GF-D8 (cell line): ENCODE measurements at places on chromosomes 7 and 10.

- no peak for DNase-seq
Observed at GRCh38 chr7:123628829-123629228, 26.8 kb upstream of the LMOD2 start.

DNA sequence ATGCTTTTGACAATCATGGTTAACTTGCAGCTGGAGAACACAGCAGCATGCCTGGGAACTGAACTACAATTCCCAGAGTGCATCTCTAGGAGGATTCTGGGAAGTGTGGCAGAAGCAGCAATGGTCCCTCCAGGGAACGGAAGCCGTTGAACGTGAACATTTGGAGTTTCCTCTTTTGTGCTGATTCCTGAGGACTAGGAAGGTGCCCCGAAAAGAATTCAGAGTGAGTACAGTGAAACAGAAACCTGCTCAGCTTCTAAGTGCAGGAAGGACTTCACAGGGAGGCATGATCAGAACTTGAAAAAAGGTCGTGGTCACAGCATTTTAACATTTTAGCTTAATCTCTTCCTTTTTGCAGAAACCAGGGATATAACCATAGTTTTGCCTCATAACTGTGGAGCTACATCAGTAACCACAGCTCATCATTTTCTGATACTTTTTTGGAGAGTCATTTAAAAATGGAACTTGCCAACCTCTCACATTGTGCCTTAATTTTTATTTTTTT lies at the start of gene NUDT13:
TSS of gene NUDT13 (plus strand) at position 111 of the 505 bp plus-strand sequence. CDS start 3,911 bp downstream, outside the sequence.
- peak; percentile 70 for DNase-seq

DNA sequence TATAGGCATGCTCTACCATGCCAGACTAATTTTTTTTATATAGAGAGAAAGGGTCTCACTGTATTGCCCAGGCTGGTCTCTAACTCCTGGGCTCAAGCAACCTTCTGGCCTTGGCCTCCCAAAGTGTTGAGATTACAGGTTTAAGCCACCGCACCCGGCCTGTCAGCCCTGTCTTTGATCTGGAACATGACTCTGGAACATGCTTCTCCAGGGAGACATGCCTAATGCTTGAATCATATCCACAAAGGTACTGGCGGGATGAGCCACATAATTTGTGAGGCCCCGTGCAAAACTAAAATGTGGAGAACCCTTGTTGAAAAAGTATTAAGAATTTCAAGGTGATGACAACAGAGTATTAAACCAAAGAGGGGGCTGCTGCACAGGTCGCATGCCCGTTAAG lies 282.8 kb downstream of the ARHGAP12 start:
- DNase-seq, result no peak

DNA sequence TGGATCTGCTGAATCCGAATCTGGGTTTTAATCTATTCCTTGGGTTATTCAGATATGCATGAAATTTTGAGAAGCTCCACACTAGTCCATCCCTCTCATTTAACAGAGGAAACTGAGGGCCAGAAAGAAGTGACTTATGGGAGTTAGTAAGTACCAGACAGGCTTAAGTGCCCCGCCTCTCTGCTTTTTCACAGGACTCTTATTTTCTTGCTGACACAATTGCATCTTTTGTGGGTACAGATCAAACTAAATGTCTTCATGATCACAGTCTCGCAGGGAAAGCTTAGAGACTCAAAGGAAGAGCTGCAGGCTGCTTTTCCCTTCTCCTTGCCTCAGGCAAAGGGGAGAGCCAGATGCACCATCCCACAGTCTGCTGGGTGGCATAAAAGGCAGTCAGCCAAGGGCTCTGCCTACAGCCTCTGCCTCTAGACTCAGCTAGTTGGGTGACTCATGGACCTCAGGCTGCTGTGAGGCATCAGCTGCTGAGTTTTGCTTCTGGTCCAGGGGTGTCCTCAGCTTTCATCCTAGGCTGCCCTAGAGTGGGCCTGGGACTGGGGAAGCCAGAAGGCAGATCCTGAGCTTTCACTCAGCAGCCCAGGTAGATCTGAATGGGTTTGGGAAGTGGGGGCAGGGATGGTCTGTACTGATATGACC lies 11.6 kb downstream of the GOLGA7B start:
- DNase-seq, result no peak

GRCh38 chr7:158572000-158572828 lies 15.4 kb downstream of the PTPRN2 start:
- DNase-seq, result peak; percentile 22

DNA sequence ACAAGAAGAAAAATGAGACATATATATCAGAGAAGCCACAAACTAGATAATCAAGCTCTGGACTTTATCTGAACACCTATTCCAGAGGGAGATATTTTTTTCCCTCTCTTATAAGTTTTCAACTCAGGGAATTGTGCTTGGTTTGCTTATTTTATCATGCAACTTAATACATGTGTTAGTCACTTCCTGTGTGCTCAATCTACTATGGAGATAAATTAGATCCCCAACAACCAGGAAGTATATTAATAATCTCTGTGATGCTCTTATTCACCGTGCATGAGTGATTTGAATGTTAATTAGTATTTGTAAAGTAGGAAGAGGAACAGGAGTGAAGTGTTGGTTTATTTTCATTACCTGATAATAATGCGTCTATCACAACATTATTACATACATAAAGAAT lies 38.8 kb upstream of the ZNF365 start:
- no peak for DNase-seq

DNA sequence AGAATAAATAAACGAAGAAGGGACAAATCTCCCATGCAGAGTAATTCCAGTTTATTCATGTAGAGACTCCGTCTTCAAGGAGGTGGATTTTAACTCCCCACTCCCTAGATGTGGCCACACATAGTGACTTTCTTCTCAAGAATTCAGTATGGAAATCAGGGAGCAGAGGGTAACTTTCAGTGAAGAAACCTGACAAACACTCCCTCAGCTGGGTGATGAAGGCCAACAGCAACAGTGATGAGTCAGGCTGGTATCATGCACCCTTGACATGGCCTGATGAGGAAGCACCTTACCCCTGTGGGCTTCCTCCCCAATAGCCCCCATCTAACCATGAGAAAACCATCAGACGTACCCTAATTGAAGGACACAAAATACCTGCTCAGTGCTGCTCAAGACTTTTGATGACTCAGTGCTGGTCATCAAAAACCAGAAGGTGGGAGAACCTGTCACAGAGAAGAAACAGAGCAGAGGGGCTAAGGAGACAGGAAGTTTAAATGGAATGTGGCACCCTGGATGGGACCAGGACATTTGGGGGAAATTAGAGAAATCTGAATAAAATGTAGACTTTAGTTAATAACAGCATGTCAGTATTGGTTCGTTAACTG lies 50.6 kb downstream of the ADAMTS14 start:
- DNase-seq, result no peak

DNA sequence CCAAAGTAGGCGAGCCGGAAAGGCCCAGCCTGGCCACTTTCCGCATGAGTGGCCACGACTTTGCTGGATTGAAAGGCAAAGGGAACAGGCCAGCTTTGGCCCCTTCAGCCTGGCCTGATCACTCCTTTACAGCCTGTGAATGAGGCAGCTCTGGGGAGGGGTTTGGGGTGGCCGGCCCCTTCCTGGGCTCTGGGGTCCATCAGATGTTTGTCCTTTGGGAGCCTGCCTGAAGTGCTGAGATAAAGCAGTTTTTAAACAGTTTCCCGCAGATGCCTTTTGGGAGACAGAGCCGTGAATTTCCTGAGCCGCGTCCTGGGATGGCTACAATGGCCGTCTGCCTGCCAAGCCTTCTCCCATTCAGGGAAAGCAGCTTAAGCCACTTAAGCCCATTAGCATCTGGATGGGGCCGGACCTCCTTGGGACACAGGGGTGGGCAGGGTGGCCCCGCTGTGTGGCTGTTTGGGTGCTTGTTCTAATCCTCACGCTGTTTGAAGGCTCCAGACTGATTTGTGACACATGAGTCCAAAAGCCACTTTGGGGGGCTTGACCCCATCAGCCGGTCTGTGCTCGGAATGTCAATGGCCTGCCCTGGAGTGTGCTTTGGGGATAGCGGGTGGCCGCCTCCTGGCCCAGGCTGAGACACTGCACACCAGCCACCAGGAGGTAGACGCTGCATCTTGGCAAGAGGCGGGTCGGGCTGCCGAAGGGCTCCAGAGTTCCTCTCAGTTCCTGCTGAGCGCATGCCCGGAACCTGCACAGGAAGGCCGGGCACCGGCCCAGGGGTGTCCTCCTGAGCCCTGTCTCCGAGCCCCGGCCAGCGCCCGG lies 38.9 kb downstream of the NKX6-2 start:
- DNase-seq, result no peak

DNA sequence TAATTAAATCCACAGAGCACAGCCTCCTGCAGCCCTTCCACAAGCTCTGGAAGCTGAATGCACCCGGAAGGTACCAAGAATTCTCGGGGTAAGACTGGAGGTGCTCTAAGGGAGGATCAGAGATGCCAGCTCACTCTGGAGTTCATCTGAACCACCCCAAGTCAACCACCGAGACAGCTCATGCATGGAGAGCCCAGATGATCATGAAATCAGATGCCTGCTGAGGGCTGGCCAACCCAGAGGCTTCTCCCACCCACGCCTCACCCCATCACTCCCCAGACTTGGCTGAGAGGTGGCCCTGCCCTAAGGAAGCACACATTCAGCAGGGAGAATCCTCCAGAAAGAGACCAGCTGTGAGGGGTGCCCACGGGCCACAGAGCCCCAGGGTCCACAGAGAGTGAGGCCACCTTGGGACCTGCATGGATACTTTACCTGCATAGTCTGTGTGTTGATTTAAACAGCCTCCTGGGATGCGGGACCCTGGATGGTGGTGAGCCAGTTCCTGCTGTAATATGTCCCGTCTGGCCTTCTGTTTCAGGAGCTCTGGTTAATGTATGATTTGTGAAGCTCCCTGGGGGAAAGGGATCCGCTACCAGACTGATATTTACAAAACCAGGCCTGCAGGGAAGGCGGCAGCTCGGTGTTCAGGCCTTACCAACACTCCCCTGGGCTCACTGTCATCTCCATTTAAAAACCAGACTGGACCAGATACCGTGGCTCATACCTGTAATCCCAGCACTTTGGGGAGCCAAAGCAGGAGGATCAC lies 64.9 kb downstream of the INSIG1 start:
- no peak for DNase-seq

GRCh38 chr7:149821191-149822148 lies 16.7 kb upstream of the ZNF862 start:
- no peak for DNase-seq

- no peak for DNase-seq
Observed at GRCh38 chr7:116384936-116385635, 114.5 kb upstream of the CAV2 start.

DNA sequence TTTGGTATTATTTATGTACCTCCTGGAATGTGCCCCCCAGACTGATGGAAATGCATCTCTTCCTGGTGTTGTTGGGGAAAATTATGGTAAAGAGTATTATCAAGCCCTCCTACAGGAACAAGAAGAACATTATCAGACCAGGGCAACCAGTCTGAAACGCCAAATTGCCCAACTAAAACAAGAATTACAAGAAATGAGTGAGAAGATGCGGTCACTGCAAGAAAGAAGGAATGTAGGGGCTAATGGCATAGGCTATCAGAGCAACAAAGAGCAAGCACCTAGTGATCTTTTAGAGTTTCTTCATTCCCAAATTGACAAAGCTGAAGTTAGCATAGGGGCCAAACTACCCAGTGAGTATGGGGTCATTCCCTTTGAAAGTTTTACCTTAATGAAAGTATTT lies 17.0 kb downstream of the CSGALNACT2 start:
- no peak for DNase-seq

- no peak for DNase-seq
Observed at GRCh38 chr10:28130267-28130666, 131.4 kb upstream of the ODAD2 start.

DNA sequence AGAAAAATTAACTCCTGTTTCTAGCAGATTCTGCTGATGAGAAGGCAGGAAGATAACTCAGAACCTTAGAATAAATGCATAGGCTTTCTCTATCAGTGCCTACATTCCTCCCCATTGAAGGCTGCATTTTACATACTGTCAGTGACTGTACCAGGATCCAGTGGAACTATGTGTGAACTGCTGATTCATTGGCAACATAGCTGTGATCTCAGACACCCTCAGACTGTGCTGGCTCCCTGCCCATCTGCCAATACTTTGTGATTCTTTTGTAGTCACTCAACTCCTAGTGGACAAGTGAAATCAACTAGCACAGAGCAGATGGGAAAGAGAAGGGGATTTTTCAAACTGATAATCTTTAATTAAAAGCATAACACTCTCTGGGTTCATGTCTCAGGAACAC lies 375.8 kb downstream of the MDFIC start:
- DNase-seq, result no peak

DNA sequence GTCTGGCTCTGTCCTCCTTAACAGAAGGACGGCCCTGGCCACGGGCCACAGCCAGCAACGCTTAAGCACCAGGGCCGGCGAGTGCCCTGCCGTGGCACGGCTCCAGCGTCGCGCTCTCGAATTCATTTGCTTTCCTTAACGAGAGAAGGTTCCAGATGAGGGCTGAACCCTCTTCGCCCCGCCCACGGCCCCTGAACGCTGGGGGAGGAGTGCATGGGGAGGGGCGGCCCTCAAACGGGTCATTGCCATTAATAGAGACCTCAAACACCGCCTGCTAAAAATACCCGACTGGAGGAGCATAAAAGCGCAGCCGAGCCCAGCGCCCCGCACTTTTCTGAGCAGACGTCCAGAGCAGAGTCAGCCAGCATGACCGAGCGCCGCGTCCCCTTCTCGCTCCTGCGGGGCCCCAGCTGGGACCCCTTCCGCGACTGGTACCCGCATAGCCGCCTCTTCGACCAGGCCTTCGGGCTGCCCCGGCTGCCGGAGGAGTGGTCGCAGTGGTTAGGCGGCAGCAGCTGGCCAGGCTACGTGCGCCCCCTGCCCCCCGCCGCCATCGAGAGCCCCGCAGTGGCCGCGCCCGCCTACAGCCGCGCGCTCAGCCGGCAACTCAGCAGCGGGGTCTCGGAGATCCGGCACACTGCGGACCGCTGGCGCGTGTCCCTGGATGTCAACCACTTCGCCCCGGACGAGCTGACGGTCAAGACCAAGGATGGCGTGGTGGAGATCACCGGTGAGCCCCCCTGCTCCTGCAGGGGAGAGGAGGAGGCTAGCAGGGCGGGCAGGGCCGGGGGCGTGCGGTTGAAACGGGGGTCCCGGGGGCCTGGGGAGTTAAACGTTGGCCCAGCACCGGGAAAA lies at the start of gene HSPB1:
TSS of gene HSPB1 (plus strand) at position 327 of the 855 bp plus-strand sequence. CDS start at position 367, 40 bp downstream.
- peak; percentile 81 for DNase-seq

- DNase-seq, result no peak
Observed at GRCh38 chr10:5965266-5965665, 12.1 kb downstream of the IL15RA start.

DNA sequence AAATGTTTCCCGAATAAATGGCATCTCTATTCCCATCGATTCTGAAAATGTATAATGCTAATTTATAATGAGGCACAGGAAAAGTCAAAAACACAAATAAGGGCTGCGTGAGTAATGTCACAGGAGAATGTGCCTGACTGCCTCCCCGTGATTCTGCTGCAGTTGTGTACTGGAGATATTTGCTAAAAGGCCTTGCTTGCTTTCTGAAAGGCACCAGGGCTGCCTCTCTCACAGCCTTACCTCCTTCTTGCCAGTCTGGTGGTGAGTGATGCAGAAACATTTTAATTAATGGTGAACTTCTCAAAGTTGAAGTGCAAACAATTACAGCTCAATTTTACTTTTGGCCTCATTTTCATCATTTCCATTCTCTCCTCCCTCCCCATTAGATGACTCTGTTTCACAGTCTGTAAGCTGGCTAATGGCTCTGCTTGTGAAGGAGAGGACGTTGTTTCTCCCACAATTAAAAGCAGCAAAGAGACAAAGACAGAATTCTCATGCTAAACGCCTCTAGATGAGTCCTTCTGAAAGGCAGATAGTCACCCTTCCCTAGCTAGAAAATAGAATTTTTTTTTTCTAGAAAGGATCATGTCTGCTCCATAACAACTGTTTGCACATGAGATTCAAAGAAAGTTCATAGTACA lies 377.6 kb downstream of the MDFIC start:
- DNase-seq, result no peak

GRCh38 chr10:48729941-48730457 lies 45.3 kb downstream of the WDFY4 start:
- no peak for DNase-seq

- DNase-seq, result no peak
Observed at GRCh38 chr10:90871279-90871765, 452 bp upstream of the RPP30 start.
